Naive thymus-derived CD8-positive, alpha-beta T cell (primary cell): ENCODE measurements at places on chromosomes 5 and 9. TPM values are rescaled to one million over a fixed set of nuclear protein-coding genes. Genes with fewer than 3 reads are reported as not detected.

DNA sequence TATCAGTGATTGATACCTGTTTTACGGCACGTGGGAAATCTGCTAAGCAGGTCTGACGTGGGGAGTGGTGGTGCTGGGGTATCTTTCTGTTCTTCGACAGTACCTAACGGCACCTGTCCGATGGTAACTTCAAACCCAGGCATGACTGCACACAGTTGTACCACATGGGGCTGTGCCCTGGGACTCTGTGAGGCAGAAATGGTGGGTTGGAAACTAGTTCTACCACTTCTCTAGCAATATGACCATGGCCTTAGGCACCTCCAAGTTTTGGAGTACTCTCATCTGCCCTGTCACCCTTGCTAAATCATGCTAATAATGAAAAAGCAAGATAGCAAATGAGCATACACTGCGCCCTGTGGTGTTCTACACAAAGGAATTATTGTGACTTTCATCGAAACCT lies 30.9 kb downstream of the EPB41L4B start:
- H3K36me3 ChIP-seq, result no peaks in the 10 kb centered on the region
- H3K27me3 ChIP-seq, result peaks cover 5% of the 10 kb centered on the region
- no peak for DNase-seq

DNA sequence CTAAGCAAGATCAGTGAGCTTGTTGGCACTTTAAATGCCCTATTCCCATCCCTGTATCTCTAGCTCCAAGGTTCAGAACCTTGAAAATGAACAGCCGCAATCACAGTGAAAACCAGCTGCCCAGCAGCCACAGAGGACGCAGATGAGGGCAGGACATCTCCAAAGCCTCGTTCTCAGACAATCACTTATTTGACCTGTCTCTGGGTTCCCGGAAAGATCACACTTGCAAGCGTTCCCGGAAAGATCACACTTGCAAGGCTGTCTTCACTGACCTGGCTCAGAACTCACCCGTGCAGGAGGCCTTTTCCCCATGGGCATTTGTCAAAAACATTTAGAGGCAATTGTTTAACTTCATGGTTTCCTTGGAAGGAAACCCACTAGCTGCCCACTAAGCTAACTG lies 25.7 kb downstream of the IPPK start:
- DNase-seq, result no peak
- no peak overlapping the region for H3K27ac ChIP-seq
- H3K4me3 ChIP-seq, result no peak overlapping the region
- no peaks in the 10 kb centered on the region for H3K4me1 ChIP-seq
- no peaks in the 10 kb centered on the region for H3K27me3 ChIP-seq

The IFT74 gene
- total RNA-seq, result 10.9 TPM

The MYMK gene
- total RNA-seq, result not detected
